ENCODE measurements at places on chromosomes 12 and 14.

DNA sequence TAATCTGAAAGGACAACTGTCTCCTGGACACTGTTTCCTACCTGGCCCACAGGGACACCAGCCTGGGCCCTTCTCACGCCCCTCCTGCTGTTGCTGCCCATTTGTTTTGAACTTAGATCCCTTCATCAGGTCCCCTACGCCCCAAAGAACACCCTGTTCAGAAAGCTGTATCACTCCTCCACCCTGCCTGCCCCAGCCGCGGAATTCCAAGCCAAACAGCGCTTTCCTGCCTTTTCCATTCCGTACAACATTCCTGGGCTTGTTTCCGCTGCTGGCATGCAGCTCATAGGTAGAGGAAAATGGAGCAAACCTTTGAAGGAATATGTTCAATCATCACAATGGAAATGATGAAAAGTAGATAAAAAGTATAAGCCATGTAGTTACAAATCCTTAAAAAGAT, 12.8 kb upstream of the GSG1 start:
- DNase-seq: no peak

- no peak for DNase-seq
These were observed 7.2 kb downstream of the SART3 start for GRCh38 chr12:108553799-108554198.

DNA sequence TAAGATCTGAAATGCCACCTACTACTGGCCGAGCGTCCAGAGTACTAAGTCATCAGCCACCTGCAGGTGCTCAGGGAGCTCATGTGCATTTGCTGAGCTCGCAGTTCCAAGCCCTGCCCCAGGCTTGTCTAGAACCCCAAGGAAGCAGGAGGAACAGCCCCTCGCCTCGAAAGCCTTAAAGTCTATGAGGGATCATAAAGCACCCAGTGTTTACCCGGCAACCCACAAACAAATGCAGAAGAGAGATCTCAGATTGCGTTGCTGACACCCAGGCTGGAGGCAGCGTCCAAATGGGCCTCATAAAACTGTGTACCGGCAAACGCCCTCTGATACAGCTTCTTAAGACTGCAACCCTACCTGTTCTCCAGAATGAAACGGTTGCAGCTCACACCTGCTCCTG, 6.8 kb downstream of the KDM2B start:
- DNase-seq: no peak

- no peak for DNase-seq
These were observed 4.2 kb upstream of the FOXG1 start for GRCh38 chr14:28762303-28762954.

DNA sequence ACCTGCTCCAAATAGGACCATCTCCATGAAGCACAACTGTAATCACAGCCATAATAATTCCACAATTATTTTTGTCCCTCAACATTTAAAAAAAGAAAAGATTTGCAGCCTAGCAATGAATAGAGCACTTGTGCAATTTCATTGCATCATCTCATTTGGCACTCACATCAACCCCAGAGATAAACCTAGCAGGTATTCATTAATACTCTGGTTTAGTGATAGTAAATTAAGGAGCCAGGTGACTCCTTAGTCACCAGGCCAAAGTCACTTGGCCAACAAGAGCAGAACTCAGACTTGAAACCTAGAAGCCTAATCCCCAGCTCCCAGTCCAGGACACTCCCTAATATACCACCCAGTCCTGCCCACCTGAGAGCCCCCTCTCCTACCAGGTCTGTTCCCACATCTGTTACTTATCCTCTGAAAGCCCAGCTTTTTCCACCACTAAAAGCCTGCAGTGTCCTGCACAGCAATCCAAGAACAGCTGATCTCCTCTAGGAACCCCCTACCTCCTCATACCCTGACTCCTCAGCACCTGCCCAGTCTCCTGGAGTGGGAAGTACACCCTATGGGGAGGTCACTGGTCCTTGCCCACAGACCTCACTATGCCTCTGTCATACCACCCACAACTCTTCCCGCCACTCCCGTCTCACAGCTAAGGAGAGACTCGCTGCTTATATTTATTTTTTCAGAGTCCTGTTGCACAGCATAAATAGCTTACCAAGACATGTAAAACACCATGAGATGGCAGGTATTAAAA, 22.1 kb downstream of the OR10P1 start:
- DNase-seq: no peak
